T-helper 17 cell (primary cell): ENCODE measurements at places on chromosomes 1 and 21. TPM values are rescaled to one million over a fixed set of nuclear protein-coding genes. Genes with fewer than 3 reads are reported as not detected.

DNA sequence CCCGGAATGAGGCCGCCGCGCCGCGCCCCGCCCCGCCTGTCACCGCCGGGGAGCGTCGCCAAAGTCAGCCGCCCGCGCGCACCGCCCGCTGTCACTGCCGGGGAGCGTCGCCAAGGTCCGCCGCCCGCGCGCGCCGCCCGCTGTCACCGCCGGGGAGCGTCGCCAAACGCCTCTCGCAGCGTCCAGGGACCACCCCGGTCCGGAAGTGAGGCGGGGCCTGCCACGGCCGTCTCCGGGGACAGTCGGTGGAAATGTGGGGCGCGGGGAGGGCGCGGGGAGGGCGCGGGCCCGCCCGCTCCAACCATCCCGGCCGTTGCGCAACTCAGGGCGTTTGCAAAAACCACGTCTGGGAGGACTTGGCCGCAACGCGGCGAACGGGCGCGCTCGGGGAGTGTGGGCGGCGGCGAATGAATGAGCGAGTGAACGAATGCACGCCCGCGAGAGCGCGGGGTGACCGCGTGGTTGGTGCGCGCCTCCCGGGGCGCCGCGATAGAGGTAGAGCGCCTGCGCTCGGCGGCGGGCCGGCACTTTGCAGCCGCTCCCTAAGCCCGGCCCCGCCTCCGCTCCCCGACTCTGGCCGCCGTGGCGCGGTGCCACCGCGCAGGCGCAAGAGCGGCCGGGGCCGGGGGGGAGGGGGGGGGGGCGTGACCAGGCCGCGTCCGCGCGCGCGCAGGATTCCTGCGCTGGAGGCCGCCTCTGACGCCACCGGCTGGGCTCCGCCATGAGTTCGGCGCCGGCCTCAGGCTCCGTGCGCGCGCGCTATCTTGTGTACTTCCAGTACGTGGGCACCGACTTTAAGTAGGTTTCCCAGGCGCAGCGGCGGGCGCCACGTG lies at the start of the genes ACAP3 and PUSL1:
Gene ACAP3, minus strand, starts transcription at position 8 of the 833 bp plus-strand sequence. CDS start 115 bp downstream, outside the sequence.
Gene PUSL1, plus strand, starts transcription at position 675 of the 833 bp plus-strand sequence. Its CDS starts 47 bp downstream, at position 722.
- peak; percentile 89 for DNase-seq
- H3K36me3 ChIP-seq: no peaks in the 10 kb centered on the region
- H3K27ac ChIP-seq: peak within 1 kb of the TSS; percentile 16
- no peaks in the 10 kb centered on the region for H3K27me3 ChIP-seq

- peaks cover 9% of the 10 kb centered on the region for H3K4me1 ChIP-seq
- H3K27ac ChIP-seq: no peak overlapping the region
- no peak overlapping the region for H3K4me3 ChIP-seq
- peaks cover 32% of the 10 kb centered on the region for H3K27me3 ChIP-seq
- H3K36me3 ChIP-seq: peaks cover 2% of the 10 kb centered on the region
These were observed 15.9 kb upstream of the NIBAN1 start for GRCh38 chr1:184990204-184990603.

Gene FAM163A
- total RNA-seq: 0.10 TPM

DNA sequence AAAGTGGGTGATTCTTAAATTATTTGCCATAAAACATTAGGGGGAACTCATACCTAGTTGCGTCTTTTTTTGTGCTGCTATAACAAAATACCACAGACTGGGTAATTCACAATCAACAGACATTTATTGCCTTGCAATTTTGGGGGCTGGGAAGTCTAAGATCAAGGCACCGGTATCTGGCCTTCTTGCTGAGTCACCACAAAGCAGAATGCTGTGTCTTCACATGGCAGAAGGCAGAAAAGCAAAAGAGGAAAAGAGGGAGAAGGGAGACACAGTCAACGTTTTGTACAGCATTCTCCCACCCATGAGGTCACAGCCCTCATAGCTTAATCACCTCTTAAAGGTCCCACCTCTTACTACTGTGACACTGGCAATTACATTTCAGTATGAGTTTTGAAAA lies 291.0 kb downstream of the CHRM3 start:
- no peaks in the 10 kb centered on the region for H3K4me1 ChIP-seq
- H3K27me3 ChIP-seq: peaks cover 13% of the 10 kb centered on the region
- no peak for DNase-seq
- H3K36me3 ChIP-seq: no peaks in the 10 kb centered on the region
- no peak overlapping the region for H3K27ac ChIP-seq

- no peak overlapping the region for H3K27ac ChIP-seq
- H3K4me1 ChIP-seq: peaks cover 2% of the 10 kb centered on the region
- H3K36me3 ChIP-seq: peaks cover 7% of the 10 kb centered on the region
- H3K27me3 ChIP-seq: no peaks in the 10 kb centered on the region
These were observed 346.2 kb downstream of the SMYD3 start for GRCh38 chr1:246160905-246161304.

GRCh38 chr1:181485287-181486097 lies 2.2 kb downstream of the CACNA1E start:
- H3K36me3 ChIP-seq: peaks cover 5% of the 10 kb centered on the region
- DNase-seq: no peak
- H3K27ac ChIP-seq: no peak overlapping the region
- H3K27me3 ChIP-seq: peaks cover 96% of the 10 kb centered on the region
- H3K4me3 ChIP-seq: peak overlapping the region; percentile 78
- H3K4me1 ChIP-seq: peaks cover 20% of the 10 kb centered on the region

DNA sequence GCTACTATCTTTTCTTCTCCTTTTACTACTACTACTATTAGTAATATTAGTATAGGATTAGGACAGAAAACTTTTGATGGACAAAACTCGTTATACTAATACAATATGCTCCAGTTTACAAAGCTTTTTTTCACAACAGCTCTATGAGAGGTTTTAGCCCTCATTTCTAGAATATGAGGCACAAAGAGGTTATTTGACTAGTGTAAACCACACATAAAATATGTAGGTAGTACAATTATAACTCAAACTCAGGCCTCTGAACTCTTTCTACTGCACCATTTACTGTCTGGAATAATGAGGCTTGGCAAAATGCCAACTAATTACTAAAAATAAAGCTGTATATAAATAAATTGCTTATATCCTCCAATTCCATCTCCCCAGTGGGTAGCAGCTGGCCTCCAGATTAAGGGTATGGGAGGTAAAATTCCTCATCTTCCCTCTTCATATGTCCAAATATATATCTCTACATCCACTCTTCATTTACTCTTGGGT lies 99.9 kb downstream of the LYST start:
- H3K4me1 ChIP-seq: peaks cover 8% of the 10 kb centered on the region
- H3K27me3 ChIP-seq: no peaks in the 10 kb centered on the region
- DNase-seq: no peak
- H3K27ac ChIP-seq: no peak overlapping the region

DNA sequence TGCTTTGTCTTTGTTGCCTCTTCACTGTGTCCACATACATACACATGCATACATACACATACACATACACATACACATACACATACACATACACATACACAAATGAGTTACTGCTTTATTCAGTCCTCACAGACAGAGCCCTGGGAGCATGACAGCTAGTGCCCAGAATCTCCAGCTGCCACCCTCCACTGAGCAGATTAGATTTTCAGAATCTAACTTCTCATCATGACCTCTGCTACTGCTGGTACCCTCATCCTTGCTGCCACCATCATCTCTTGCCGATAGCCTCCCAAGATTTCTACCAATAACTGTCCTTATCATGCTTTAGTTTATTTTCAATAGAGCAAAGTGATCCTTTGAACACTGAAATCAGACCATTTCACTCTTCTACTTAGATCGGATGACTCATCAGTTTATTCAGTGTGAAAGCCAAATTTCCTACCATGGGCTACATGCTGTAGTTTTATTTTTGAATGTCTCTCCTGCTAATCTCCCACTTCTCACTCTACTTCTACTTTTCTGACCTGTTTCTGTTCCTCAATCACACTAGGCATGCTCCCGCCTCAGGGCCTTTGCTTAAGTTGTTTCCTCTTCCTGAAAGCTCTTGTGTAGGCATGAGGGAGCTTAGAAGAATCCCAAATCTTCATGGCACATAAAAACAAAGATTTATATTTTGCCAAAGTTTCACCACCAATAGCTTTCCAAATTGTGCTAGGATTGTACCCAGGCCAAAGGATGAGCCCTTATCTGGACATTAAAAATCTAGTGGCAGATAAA lies 43.0 kb downstream of the ATP6V1G3 start:
- H3K4me3 ChIP-seq: no peak overlapping the region
- H3K27me3 ChIP-seq: no peaks in the 10 kb centered on the region
- no peak for DNase-seq

Gene SERBP1
- 129 TPM for total RNA-seq

Gene IL12RB2
- 3.4 TPM for total RNA-seq

Gene COL9A2
- 2.6 TPM for total RNA-seq

GRCh38 chr21:42060166-42060565 lies 11.0 kb upstream of the UMODL1 start:
- H3K27me3 ChIP-seq: no peaks in the 10 kb centered on the region
- no peak overlapping the region for H3K4me3 ChIP-seq
- H3K27ac ChIP-seq: peak overlapping the region; percentile 96
- no peak for DNase-seq
- no peaks in the 10 kb centered on the region for H3K36me3 ChIP-seq

- H3K36me3 ChIP-seq: no peaks in the 10 kb centered on the region
- peak overlapping the region; percentile 28 for H3K4me3 ChIP-seq
- DNase-seq: no peak
These were observed 43.7 kb downstream of the BACH1 start for GRCh38 chr21:29342363-29342957.

- DNase-seq: no peak
- H3K36me3 ChIP-seq: no peaks in the 10 kb centered on the region
- H3K27ac ChIP-seq: no peak overlapping the region
- no peaks in the 10 kb centered on the region for H3K27me3 ChIP-seq
- no peak overlapping the region for H3K4me3 ChIP-seq
These were observed 10.7 kb downstream of the EPHX1 start for GRCh38 chr1:225820522-225821120.

Gene PRELP
- not detected for total RNA-seq

DNA sequence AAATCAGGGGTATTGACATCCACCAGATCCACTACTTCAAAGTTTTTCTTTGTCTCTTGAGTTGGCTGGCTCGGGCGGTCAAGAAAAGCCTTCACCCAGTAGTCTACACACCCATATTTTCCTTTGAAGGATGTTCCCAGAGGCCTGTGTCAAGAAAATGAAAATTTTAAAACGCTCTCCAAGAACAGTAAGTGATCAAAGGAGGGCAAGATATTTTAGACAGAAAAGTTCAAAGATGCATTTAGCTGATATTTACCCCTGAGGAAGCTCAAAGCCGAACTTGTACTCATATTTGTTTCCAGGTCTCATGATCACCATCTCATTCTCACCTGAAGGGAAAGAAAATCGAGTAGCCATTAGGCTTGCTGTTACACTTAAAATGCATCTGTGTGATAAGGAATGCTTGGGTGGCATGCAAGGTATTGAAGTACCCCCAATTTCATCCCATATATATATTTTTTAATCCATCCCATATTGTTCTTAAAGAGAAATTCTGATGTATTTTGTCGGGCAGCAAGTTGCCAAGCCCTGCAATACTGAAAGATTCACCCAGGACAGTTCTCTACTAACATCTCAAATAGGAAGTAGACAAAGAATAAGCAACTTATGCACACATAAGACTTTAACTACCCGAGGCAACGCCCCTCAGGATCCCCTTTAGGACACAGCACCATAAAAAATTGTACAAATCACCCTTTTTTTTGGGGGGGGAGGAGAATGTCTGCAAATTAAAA lies 1.1 kb downstream of the TXNIP start:
- DNase-seq: no peak
- peak overlapping the region; percentile 97 for H3K27ac ChIP-seq
- H3K36me3 ChIP-seq: peaks cover 25% of the 10 kb centered on the region
- no peaks in the 10 kb centered on the region for H3K27me3 ChIP-seq
- peak overlapping the region; percentile 99 for H3K4me3 ChIP-seq

Gene NPHS2
- total RNA-seq: not detected

Gene CCDC27
- not detected for total RNA-seq

Gene TRNAU1AP
- 24.5 TPM for total RNA-seq

DNA sequence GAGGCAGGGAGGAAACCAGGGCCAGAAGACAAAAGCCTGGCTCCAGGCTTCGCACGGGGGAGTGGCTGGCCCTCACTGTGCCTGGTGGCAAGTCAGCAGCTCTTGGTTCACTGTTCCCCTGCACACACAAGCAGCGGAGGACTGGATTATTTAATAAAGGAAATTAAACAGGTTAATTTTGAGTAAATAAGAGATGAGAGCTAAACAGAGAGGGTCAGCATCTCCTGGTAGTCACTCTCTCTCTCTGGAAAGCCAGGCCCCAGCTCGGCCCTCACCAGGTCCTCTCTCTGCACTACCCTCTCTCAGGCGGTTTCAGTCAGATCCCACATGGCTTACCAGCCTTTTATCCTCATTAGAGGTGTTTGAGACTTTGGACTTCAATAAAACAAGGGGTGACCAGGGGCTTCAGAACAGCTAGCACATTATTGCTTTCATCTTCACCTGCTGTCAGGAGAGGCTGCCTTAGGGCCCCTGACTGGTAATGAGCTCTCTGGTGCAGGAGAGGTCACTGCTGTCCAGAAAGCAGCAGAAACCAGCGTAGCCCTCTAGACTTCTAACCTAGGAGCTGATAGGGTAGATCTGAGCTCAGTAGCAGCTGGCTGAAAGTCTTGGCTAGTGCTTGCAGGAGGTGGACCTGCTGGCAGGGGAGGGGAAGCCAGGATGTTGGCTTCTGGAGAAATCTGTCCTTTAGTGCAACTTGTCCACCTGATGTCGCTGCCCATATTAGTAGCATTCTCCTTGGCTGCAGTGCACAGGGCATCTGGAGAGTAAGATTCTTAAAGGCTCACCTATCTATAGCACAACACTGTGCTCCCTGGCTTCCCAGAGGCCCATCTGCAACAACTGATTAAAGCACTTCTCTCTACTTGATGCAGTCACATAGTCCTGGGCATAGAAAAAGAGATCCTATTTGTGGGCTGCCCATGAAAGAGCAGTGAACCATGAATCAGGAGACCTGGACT lies 45.9 kb downstream of the SYT6 start:
- no peak overlapping the region for H3K27ac ChIP-seq
- H3K4me1 ChIP-seq: peaks cover 3% of the 10 kb centered on the region
- peaks cover 26% of the 10 kb centered on the region for H3K27me3 ChIP-seq
- no peak overlapping the region for H3K4me3 ChIP-seq
- no peak for DNase-seq

- peak; percentile 49 for DNase-seq
- no peak overlapping the region for H3K27ac ChIP-seq
- peaks cover 50% of the 10 kb centered on the region for H3K27me3 ChIP-seq
- H3K4me3 ChIP-seq: no peak overlapping the region
- no peaks in the 10 kb centered on the region for H3K4me1 ChIP-seq
These were observed 2.0 kb upstream of the PERM1 start for GRCh38 chr1:983798-984475.

GRCh38 chr1:187641463-187641862 lies 812.7 kb downstream of the PLA2G4A start:
- H3K27me3 ChIP-seq: no peaks in the 10 kb centered on the region
- no peak overlapping the region for H3K27ac ChIP-seq
- DNase-seq: no peak
- no peaks in the 10 kb centered on the region for H3K4me1 ChIP-seq
- no peaks in the 10 kb centered on the region for H3K36me3 ChIP-seq

- H3K27ac ChIP-seq: no peak overlapping the region
- no peaks in the 10 kb centered on the region for H3K27me3 ChIP-seq
- DNase-seq: no peak
- no peaks in the 10 kb centered on the region for H3K36me3 ChIP-seq
- H3K4me3 ChIP-seq: no peak overlapping the region
These were observed 1814.0 kb downstream of the PLA2G4A start for GRCh38 chr1:188642704-188643103.

GRCh38 chr1:193210996-193211395 lies 24.6 kb upstream of the B3GALT2 start:
- DNase-seq: no peak
- no peak overlapping the region for H3K4me3 ChIP-seq
- no peak overlapping the region for H3K27ac ChIP-seq
